ENCODE measurements at places on chromosomes 11 and 22.

DNA sequence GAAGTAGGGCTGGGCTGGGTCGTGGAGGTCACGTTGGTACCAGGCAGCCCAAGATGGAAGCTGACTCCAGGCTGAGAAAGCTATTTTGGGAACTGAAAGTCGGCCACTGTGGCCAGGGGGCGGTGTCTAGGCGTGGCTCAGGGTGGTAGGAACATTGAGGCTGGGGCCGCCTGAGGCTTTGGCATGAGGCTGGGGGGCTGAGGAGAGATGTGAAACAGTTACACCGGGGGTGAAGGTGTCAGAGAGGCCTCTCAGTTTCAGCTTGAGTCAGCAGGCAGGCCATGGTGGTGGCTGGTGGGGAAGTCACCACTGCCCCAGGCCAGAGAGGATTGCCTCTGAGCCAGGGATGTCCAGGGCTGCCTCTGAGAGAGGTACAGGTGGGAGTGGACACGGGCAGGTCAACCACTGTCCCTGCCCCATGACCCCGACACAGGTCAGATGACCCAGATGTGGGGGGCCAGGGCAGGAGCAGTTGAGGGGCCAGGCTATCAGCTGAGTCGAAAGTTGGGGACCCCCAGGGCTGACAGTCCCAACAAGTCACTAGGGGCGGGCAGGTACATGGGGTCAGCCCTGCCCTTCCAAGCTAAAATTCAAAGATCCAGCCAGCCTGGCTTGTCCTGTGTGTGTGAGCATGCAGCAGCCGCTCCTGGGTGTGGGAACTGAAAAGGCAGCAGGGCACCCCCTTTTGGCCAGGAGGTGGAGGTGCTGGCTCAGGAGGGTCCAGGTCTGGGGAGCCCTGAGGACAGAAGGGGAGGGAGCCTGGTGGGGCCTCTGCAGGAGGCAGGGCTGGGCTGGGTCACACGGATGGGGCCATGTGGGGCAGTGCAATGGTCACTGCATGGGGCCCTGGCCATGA, 7.2 kb downstream of the KCNK7 start:
- DNase-seq, result no peak

DNA sequence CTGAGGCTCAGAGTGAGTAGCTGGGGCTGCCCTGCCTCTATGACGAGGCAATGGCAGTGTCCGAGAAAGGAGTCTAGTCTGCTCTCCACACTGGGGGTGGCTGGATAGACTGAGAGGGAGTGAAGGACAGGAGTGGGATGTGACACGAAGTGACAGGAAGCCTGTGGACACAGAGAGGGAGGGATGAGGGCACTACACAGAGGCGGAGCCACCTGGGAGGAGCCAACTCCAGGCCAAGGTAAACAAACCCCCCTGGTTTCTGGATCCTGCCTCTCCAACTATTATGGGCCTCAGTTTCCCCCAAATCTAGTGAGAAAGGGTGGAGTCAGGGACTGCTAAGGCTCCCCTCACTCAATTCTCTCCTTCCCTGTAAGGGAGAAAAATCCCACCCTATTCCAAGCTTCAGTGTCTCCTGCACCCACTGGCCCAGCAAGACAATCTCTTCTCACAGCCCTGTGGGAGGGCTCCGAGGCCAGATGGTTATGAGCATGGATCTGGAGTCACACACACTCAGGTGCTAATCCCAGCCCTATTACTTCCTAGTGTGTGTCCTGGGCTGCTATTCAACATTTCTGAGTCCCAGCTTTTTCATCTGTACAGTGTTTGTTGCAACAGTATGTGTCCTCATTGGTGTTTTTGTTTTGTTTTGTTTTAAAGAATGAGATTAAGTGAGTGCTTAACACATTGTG, 24.9 kb downstream of the ASPHD2 start:
- DNase-seq, result no peak

GRCh38 chr11:115505175-115505574, 960 bp upstream of the CADM1 start:
- peak; percentile 20 for DNase-seq

DNA sequence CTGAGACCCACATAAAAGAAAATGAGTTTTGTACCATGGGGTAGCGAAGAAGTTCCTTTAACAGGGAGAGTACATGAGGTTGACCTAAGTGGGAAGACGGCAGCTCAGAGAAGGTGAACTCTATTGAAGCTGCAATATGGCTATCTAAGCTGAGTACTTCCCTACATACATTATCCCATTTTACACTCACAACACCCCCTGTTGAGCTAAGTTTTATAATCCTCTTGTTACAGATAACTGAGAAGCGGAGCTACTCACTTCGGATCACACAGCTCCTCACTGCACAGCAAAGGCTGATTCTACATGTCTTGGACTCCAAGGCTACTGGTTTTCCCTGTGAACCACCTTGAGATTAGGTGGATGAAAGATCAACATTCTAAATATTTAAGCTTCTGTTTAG, 8.2 kb upstream of the PIWIL4 start:
- DNase-seq, result no peak

DNA sequence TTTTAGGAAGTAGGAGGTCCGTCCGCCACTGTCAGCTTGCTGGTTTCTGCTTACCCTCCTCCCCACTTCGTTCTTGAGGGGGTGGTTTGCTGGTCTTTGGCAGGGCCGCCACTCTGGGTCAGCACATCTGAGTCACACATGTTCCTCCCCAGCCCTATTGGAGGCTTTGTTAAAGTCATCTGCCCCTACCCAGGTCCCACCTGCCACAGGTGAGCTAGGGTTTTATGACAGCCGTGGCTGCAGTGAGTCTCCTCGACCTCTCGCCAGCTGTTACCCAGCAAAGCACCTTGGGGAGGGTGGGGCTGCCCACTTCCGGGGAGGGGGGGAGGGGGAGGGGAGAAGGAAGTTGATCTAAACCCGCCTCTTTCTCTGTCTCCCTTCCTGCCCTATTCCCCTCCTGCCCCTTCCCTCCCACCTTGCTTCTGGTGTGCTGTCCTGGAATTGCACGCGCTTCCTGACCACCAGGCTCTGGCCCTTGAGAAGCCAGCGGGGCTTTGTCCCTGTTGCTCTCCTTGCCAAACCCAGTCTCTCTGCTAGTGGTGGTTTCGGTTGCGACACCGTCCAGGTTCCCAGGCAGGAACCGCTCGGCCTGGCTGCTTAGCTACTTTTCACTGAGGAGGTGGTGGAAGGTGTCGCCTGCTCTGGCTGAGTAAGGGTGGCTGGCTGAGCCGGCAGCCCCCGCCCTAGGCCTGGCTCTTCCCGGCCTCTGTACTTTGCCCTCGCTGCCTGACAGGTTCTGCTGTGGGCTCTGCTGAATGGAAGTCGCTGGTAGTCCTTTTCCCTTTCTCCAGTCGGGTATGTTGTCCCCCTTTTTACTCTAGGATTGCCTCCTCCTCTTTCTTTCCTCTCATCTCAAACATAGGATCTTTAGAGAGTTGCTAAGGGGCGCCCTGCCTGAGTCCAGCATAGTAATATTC, 28.5 kb downstream of the RCOR2 start:
- peak; percentile 25 for DNase-seq

GRCh38 chr11:111967649-111968048, 30.5 kb downstream of the DIXDC1 start:
- DNase-seq, result no peak
